ENCODE measurements at places on chromosomes 5 and 9.

DNA sequence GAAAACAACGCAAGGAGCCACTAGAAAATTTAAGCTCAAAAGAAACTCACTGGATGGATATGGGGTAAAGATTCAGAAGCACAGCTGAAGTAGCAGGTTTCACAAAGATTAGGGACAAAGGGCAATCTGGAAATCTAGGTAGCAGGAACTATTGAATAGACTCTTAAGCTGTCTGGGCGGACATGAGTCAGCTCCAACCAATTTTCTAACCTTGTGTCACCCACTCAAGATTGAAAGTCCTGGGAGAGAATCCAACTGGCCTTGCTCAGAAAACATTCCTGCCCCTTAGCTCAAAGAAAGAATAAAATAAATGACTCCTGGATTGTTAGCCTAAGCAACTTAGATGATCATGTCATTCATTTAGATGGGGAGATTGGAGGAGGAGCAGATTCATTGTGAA is 69.2 kb downstream of the STK32A start:
- DNase-seq, result no peak

GRCh38 chr5:129906177-129906887 is 2.1 kb downstream of the CHSY3 start:
- DNase-seq, result no peak

- no peak for DNase-seq
These were observed 307.0 kb downstream of the ARRDC3 start for GRCh38 chr5:91076138-91076537.

GRCh38 chr9:128911529-128912035 is 9.2 kb upstream of the PHYHD1 start:
- DNase-seq, result no peak

DNA sequence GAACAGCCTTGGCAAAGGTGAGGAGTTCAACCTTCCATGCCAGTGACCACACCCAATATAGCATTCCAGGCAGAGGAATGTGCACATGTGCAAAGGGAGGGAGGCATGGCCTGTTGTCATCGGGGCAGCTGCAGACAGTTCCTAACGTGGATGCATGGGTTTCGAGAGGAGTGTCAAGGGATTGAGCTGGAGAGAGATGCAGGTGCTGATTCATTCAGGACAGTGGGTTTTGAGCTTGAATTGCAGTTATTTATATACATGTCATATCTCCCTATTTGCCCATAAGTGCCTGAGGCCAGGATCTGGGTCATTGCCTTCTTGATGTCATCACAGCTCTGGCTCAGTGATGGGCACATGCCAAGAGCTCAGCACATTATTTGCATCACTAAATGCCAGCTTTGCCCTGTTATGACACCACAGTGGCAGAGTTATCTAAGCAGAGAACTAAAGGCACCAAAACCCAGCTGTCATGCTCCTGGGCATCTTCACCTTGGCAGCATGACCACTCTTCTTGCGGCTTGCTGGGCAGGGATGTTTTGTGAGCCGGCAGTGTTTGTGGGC is 278.0 kb downstream of the NTRK2 start:
- no peak for DNase-seq

GRCh38 chr5:167754501-167755021 is 536.9 kb upstream of the WWC1 start:
- DNase-seq, result no peak

DNA sequence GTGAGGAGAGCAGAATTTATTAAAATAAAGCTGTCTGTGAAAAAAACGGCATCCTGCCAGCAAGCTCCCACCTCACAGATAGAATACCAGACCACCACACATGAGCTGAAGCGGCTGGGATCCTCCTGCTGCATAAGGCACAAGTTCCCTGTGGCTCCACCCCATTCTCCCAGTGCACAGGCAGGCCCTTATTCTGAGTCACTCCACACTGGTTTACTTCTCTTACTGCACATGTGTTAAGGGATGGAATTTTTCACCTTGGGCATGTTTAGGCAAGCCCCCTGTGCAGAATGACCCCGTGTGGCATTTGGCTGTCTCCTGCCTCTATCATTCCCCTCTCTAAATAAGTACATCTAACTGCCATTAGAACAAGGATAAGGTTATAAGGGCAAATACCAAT is 115.0 kb upstream of the ELAVL2 start:
- DNase-seq, result peak; percentile 3

Data from NCI-H524 (cell line).